ENCODE measurements at places on chromosomes 4 and X. TPM values are rescaled to one million over a fixed set of nuclear protein-coding genes. Genes with fewer than 3 reads are reported as not detected.

UNC5C gene
- 6.2 TPM for total RNA-seq

RADX gene
- total RNA-seq = 3.8 TPM

DNA sequence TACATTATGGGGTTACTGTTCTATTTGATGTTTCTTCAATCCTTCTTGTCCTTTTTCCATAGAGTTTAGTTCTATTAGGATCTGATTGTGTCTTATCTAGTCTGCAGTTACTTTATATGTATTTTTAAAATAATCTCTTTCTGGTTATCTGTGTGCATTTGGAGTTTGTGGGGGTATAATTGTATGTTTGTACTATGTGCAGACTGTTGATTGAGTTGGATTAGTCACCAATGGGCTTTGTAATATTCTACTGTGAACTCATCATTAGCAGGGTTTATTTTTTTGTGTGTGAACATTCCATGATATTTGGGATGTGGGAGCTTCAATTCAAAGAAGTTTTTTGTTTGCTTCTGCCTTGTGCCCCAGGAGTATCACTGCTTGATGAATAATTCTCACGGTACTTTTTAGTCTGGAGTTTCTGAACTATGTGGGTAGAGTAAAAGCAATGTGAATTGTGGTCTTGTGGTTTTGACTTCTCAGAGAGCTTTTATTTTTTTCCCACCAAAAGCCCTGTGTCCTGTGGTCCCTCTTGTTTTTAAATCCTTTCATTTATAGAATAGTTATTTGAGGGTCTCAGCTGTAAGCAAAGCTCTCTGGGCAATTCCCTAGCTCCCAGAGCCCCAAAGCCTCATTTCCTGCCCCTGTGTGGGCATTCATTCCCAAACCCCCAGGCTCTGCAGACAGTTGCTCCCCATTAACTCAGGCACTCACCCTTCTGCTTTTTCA is 127.8 kb downstream of the PHKA2 start:
- no peak for DNase-seq

DNA sequence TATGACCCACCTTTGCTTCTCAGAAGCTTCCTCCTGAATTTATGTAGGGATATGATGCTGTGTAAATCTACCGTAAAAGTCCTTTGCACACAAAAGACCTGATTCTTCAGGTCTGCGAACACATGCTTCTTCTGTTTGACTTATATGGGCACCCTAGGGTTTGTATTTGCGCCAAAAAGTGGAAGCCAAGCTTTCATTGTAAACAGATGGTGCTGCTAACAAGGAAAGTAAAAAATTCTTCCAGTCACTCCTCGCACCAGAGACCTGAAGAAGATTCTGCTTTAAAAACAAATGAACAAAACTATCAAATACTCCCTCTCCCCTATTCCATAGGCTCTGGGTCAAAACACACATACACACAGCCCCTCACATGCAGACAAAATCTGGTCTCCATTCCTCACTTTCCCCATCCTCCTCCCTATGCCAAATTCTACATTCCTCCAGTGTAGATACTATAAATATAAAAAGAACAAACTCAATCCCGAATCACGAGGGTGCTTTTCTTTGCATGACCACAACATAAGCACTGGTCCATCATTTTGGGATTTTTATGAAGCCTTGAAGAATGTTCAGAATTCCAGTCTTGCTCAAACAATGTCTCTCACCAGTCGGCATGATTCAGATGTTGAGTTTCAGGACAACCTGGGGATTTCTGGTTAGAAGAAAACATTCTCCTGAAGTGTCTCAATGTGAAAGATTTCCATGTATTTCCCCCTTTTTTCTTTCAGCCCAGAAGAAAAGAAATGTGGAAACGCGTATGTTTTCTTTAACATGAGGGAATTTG is 125.1 kb downstream of the PALLD start:
- DNase-seq = no peak

- DNase-seq = no peak
Measured at GRCh38 chr4:183177001-183177400, 77.9 kb downstream of the WWC2 start.
